Activated naive CD8-positive, alpha-beta T cell treated with anti-CD3 and anti-CD28 coated beads for 36 hours (primary cell): ENCODE measurements at places on chromosomes 2 and 18.

DNA sequence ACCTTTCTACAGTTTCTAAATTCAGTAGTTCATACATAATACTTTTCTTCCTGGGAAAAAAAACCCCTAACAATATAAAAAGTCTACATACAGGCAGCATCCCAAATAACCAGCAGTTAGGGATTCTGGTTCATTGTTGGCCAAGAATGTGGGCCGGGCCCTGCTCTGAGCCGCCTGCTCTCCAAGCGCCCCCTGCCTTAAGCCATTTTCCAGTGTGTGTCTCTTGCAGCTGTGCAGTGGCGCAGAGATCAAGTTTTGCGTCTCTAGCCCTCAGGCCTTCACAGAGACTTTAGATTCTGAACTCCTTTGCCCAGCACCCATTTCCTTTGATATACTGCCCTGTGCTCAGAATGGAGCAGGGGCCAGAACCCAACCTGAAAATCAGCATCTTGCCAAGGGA lies 32.9 kb downstream of the RMC1 start:
- DNase-seq, result no peak

DNA sequence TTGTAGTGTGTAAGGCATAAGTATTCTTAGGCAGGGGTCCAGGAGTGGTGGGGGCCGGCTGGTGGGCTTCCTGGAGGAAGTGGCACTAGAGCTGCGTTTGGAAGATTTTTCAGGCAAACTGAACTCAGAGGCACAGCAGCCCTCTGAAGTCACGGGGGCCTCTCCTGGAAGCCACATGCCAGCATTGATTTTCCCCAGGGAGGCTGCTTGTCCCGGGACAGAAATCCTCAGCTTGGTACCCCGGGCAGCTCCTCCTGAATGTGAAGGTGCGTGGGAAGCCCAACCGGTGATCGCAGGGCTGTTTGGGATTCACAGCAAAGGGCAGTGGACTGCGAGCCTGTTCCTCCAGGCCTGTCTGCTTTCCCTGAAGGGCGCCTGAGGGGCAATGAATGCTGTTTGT lies 1.6 kb upstream of the PDIA6 start:
- DNase-seq, result no peak

GRCh38 chr2:121588357-121588756 lies 57.7 kb downstream of the RNU4ATAC start:
- no peak for DNase-seq

DNA sequence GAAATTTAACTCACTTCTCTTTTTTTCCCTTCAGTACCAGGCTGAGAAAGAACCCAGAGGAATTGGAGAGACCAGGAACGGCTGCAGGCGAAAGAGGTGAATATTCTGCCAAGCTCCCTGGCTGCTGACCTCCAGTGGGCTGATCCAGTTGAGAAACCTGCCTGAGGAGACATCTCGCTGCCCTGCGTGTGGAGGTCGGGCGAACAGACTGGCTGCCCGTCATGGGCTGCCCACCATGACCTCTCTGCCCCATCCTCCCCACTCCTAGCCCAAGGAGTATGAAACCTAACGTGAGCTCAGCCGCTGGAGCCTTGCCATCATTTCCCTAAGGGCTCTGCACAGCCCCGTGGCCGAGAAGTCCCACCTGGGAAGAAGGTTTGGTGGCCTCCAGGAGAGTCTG lies 148.8 kb upstream of the SALL3 start:
- no peak for DNase-seq

GRCh38 chr18:30713299-30713698 lies 329.2 kb downstream of the DSC3 start:
- DNase-seq, result no peak

DNA sequence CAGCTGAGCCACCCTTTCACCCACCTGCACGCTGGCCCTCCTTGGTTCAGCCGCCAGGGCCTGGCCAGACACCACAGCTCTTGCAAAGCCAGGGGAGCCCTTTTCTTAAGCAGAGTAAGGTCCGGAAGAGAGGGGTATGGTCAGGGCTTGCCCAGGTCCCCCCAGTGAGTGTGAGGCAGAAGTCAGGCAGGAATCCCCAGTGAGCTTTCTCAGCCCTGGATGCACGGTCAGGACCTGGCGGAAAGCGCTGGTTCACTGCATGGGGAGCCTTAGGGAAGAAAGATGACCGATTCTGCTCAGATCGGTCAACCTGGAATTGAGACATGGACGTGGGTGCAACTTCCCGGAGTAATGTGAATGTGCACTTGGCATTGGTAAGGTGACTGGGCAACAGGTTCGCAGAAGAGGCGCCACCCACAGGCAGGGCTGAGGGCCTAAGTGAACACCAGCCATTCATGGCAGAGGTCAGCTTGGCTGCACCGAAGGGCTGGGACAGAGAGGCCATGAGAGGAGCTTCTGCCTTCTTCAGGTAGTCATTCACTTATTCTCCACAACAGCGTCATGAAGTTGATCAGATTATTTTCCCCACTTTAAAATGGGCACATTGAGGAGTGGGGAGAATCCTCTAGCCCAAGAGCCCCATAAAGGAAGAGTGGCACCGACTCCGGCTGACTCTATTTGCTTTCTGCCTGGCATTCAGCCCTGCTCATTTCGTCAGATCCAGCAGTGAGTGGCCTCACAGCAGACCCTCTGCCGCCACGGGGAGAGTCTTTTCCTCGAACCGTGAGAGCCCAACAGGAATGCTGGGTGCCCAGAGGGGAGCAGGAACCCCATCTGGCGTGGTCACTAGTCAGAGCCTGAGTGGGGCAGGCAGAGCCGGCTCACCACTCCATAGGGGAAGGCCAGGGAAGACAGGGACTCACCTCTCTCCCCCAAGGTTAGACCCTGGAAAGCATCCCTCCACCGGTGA lies 35.8 kb downstream of the SCTR start:
- DNase-seq, result no peak

DNA sequence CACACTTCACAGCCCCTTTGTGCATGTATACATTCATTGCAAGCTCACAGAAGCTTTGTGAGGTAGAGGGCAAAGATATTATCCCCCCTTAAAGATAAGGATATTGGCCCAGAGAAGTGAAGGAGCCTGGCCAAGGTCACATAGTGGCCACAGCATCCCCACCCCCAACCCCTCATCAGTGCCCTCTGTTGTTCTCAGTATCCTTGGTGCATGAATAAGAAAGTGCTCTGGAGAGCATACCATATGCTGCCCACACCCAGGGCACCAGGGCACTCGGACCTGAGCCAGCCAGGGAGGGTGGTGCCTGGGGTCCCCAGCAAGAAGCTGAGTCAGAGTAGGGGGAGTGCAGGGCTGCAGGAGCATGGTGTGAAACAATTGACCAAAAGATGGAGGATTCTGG lies 3.3 kb downstream of the DYSF start:
- DNase-seq, result no peak

GRCh38 chr2:44295633-44296359 lies 20.5 kb downstream of the SLC3A1 start:
- no peak for DNase-seq

DNA sequence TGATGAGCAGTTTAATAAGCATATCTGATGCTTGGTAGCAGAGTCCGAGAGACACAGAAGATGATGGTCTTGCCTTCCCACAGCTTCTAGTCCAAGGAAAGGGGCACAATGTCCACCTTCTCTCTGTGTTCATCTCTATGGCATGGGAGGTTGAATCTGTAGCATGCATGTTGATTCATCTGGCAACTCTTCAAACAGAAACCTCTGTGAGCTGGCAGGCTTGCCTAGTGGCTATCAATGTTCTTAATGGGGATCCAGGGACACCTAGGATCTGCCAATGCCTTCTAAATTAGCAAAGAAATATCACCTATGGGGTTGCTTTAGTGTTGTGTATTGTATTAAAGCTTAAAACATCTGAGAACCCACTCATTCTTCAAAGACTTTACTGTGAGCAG lies 170.8 kb downstream of the INO80D start:
- no peak for DNase-seq

GRCh38 chr2:191026377-191026776 lies 12.4 kb upstream of the STAT1 start:
- DNase-seq, result no peak

DNA sequence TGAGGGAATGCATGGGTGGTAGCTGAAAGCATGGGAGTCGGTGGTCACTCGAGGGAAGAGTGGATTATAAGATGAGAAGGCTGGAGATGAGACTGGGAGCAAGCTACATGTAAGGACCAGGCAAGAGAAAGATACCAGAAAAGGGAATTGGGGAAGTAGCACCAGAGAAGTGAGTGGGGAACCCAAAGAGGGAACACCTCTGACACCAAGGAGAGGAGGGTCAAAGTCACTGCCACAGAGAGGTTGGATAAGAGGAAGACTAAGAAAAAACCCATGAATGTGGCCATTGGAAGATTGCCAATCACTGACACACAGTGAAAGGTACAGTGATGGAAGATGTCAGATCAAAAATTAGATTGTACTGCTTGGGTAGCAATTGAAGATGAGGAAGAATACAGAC lies 473.9 kb downstream of the BCL11A start:
- DNase-seq, result no peak

DNA sequence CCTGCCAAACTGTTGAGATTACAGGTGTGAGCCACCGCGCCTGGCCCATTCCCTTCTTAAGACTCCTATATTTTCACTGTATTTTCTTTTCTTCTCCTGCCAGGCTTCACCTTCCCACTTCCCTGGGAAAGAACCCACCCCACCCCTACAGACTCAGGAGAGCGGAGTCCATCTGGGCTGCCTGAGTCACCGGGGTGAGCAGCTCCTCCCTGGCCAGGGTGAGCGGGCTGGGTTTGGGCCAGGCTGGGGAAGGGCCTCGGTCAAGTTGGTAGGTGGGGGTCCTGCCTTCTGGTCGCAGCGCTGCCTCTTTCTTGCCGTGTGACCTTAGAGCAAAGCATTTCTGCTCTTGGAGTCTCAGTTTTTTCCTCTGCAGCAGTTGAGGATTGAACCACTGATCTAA lies 2.1 kb upstream of the GAREM2 start:
- no peak for DNase-seq

DNA sequence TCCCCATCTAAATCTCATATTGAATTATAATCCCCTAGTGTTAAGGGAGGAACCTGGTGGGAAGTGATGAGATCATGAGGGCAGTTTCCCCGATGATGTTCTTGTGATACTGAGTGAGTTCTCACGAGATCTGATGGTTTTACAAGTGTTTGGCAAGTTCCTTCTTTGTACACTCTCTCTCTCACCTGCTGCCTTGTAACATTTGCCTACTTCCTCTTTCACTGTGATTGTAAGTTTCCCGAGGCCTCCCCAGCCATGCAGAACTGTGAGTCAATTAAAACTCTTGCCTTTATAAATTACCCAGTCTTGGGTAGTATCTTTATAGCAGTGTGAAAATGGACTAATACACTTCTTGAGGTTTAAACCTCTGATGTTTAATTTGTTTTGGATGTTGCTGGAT lies 177.5 kb downstream of the CD8B2 start:
- no peak for DNase-seq

GRCh38 chr2:152386266-152386665 lies 51.3 kb downstream of the FMNL2 start:
- no peak for DNase-seq
